CD4-positive, alpha-beta T cell treated with Interleukin-21 for 1 hour (primary cell): ENCODE measurements at places on chromosomes 7 and 10.

DNA sequence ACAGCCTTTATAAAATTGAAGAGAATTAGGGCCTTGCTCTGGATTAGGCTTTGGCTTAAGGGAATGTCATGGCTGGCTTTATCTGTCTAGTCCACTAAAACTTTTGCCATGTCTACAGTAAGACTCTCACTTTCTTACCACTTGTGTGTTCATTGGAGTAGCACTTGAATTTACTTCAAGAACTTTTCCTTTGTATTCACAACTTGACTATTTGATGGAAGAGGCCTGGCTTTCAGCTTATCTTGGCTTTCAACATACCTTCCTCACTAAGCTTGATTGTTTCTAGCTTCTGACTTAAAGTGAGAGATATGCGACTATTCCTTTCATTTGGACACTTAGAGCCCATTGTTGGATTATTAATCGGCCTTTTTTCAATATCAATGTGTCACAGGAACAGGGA is 96.1 kb downstream of the TPST1 start:
- DNase-seq, result no peak

DNA sequence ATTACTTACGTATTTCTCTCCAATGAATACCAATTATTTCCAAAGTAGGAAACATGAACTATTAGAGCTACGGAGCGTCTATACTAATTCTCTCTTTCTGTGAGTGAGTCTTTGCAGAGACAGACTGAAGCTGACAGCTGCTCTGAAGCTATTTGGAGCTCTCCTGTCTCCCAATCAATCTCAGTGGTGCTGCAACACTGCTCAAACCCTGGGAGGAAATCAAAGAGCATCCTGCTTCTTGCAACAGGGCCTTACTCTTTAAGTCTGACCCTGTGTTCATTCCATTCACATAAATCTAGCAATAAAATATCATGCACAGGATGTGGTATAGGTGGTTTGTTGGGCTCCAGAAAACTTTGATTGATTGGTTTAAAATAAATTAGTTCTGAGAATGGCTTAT is 685.7 kb upstream of the IGFBP3 start:
- no peak for DNase-seq

- DNase-seq, result no peak
These were observed 104.9 kb upstream of the FOXP2 start for GRCh38 chr7:114309729-114310128.

DNA sequence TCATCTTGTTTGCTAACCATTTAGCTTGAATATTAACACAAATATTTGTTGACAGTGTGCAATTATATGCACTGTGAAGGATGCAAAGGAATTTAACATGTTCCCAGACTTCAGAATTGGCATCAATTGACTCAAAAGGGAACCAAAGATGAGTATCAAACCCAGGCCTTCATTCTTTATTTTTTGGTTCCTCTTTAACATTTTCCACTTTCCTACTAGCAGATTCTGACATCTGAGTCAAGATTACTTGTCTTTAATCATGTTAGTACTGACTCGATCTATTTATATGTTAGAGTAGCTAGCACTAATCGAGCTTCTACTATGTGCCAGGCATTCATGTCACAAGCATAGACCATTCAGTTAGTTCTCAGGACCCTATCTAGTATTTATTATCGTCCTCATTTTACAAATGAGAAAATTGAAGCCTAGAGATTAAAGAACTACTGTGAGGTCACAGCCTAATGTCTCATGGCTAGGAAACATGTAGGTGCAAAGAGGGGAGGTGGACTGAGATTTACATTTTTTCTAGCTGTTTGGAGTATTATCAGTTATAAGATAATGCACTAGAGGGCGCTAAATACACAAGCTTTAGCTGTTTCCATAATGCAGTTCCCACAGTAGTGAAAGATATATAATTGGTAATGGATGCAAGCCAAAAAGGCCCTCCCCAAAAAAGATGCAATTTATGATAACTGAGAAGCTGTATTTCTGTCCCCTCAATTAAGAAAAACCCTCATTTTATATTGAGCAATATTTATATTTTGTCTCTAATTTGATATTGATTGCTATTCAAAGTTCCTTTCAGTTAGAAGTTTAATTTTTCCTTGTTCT is 32.9 kb upstream of the KMT2E start:
- DNase-seq, result peak; percentile 81

DNA sequence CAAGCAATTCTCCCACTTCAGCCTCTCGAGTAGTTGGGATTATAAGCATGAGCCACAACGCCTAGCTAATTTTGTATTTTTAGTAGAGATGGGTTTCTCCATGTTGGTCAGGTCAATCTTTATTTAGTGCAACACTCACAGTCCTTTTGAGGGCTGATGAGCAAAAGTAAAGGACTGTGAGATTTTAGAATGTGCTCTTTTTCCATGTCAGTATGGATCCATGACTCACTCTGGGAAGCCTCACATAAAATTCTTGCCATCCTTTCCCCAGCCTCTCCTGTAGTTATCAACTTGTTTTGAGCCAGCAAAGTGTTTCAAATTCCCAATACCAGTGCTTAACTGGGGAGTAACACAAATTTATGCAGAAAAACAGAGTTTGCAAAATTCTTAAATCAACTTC is 135.8 kb upstream of the CXCL12 start:
- DNase-seq, result no peak

DNA sequence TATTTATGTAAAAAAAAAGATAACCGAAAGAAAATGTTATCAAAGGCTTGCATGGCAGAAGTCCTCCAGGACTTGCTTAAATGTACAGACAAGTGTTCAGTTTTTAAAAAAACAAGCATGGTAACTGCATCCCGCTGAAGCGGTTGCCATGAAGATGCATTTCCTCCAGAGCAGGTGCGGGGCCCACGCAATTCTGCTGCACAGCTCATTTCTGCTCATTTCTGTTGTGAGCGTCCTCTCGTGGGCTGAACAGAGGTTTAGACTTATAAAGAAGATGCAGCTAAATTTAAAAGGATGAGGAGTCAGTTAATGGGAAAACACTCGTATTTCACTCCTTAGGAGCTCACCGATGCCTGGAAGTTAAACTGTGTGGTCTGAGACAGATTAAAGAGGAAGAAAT is 247.6 kb downstream of the DNAJB6 start:
- no peak for DNase-seq

DNA sequence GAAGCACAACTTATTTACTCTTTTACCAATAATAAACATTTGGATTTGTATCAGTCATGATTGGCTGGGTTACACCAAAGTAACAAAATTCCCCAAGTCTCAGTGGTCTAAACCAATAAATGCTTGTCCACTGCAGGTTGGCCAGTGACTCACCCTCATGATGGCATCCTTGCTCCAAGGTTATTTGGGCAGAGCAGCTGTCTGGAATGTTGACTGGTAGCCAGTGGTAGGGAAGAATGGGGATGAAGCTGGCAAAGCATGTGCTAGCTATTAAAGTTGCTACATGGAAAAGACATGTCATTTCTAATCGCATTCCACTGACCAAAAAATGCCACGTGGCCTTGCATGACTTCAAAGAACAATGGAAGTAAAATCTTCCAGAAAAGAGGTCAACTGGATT is 1168.7 kb upstream of the CELF2 start:
- DNase-seq, result no peak

- no peak for DNase-seq
These were observed 1027.8 kb upstream of the PHF14 start for GRCh38 chr7:9945857-9946256.

GRCh38 chr7:45663167-45663921 is 89.2 kb downstream of the ADCY1 start:
- DNase-seq, result no peak

GRCh38 chr10:1662438-1663025 is 74.8 kb downstream of the ADARB2 start:
- no peak for DNase-seq

DNA sequence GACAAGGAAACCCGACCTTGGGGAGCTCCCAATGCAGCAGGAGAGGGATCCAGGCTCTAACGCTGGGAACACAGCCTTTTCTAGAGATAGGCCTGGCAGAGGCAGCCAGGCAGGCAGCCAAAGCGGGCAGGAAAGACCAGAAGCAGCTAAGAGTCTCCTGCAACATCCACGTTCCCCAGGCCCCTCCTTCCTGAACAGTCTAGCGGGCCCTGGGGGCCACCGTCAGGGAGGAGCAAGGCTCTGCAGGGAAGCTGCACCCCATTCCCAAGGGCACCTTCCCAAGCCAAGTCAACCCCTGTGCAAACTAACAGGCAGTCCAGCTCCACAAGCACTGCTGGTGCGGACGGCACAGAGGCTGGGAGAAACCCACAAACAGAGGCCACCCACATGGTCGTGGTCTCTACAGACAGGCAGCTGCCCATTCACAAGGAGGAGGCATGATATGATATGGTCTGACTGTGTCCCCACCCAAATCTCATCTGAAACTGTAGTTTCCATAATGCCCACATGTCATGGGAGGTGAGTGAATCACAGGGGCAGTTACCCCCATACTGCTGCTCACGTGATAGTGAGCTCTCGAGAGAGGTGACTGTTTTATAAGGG is 115.7 kb downstream of the MAD1L1 start:
- no peak for DNase-seq

DNA sequence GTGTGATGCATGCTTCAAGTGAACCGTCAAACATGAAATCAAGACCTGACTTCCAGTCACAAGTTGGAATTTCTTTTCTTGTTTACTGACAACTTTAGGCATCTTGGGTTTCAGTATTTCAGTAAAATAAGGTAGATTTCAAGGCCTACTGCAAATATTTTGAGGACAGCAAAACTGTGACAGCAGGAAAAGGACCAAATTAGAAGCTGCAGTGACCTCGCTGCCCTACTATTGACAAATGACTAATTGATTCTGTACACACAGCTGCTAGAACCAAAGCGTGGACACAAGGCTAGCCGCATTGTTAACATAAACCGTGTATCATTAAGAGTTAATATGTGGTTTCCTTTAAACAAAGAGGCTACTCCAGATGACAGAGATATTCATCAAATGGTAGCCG is 105.7 kb upstream of the SEC61G start:
- no peak for DNase-seq

- no peak for DNase-seq
These were observed 1.6 kb upstream of the SPAG6 start for GRCh38 chr10:22343731-22344130.

GRCh38 chr7:73716318-73716890 is 3.1 kb downstream of the STX1A start:
- no peak for DNase-seq

DNA sequence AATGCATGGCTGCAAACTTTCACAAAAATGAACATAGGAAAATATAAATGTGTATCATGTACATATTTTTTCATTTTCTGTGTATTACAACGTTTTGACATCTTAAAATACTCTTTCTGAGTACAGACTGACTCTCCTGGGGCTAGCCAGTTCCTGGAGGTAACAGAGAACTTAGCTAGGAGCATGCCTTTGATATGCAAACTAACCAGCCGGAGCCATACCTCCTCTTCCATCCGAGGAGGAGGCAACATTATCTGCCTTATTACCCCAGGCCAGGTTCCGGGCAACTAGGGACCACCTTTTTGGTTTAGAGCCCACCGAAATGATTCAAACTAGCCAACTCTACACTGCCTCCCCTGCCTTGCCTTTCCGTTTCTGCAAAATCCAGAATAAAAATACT is 33.7 kb upstream of the HECW1 start:
- DNase-seq, result no peak

DNA sequence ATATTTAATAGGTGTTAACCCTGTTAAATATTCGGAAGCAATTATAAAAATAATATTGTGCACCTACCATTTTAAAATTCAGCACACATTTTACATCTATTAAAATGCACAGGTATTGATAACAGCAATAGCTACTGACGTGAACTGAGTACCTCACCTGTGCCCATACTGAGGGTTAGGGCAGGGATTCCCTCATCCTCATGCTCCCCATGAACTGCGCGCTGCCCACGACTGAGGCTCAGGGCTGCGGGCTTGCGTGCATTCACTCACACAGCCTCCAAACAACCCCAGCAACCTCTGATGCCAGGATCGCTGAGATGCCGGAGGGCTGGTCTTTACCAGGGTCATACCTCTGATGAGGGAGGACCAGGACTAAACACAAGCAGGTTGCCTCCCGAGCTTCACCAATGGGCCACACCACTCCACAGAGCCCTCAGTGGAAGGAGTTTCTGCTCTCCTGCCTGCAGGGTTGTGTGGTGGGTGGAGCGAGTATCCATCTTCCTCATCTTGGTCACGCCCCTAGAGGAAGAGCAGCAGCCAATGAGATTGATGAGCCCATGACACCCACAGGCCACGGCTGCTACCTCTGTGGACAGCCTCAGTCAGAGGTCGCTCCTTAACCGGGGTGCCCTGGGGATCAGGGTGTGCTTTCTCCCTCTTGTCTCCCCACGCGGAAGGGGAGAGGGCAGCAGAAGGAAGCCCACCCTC is 478.3 kb downstream of the TNS3 start:
- no peak for DNase-seq

GRCh38 chr10:98030093-98030821 is at the start of gene CRTAC1:
Gene CRTAC1, minus strand, starts transcription at chr10:98030621. Its CDS starts 149 bp downstream, at chr10:98030472.
- no peak for DNase-seq

GRCh38 chr7:87570178-87570577 is 30.5 kb downstream of the ABCB1 start:
- no peak for DNase-seq

GRCh38 chr10:33509231-33509831 is 174.9 kb upstream of the NRP1 start:
- no peak for DNase-seq

- no peak for DNase-seq
These were observed 13.9 kb downstream of the ZNF438 start for GRCh38 chr10:31017534-31018355.

GRCh38 chr7:85068799-85069198 is 118.1 kb downstream of the SEMA3D start:
- no peak for DNase-seq

DNA sequence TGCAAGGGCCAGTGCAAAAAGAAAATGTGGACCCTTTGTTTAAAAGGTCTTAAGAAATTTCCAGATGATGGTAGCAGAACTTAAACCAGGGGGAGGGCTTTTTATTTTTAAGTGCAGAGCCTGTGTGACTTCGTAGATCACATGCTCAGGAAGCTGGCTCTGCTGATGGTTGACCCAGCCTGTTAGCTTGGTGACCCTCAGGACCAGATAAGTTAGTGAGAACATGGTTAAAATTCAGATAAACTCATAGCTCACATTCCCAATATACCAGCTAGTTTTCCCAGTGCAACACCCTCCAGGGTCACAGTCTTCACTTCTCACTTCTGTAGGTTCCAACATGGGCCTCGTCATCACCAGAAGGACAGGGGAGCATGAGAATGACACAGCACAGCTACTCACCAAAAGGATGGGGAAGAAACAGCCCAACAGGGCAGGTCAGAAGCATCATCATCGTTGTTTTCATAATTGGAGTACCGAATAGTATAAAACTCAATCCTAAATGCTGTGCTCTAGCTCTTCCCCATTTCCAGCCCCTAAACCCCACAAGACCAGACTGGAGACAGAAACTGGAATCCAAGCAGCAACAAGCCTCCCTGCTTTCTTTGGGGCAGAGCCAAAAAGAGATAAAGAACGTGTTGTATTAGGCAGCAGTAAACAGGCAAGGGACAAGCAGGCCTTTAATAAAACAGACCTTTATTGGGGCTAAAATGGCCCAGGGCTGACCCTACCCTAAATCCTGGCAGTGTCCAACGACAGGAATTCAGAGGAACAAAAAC is 102.2 kb upstream of the ANKRD1 start:
- DNase-seq, result no peak

- DNase-seq, result no peak
These were observed 141.6 kb downstream of the HIBADH start for GRCh38 chr7:27520815-27521790.
